ENCODE measurements at places on chromosomes 4 and X.

DNA sequence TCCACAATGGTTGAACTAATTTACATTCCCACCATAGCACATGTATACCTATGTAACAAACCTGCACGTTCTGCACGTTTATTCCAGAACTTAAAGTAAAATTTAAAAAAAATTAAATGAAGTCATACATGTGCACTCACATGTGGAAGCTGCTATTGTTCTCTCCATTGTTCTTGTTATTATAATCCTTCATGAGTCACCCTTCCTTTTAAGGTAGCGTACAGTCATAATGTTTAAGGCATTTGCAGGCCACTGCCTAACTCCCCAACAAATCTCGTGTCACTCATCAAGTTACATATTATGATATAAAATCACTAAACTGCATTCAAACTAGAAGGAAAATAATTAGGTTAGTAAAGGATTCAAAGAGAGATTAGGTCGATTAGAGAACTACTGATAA is 63.6 kb downstream of the SLC7A11 start:
- DNase-seq: no peak

- no peak for DNase-seq
Observed at GRCh38 chrX:100478714-100479306, 68.7 kb upstream of the PCDH19 start.

DNA sequence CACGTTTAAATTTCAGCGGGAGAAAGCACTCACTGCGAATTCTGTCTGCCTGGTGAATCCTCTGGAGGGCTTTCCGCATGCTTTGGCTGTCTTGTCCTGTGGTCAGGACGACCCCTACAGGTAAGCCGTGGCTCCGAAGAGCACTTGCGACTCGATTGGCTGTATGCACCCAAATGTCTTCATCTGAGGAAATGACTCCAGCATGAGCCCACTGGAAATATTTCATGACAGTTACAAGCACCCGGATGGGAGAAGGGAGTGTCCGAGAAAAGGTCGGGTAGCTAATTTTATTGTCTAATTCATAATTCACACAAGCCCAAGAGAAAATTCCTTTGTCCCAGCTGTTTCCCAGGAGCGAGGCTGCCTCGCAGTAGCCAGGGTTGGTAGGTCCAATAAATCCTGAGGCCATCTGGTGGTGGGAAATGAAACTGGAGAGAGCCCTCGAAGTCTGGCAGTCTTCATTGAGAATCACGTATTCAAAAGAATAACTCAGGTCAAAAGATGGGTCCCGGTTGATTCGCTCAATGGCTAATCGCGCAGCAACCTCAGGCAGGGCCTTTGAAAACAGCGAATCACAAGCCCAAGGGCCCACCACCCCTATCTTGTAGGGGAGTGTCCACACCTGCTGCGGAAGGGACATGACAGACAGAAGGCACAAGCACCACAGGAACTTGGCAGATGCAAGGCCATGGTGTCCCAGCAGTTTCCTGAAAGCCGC is 6.6 kb downstream of the GUCY2F start:
- peak; percentile 0 for DNase-seq

- DNase-seq: peak; percentile 67
Observed at GRCh38 chrX:120697053-120697452, 67.2 kb upstream of the C1GALT1C1 start.

DNA sequence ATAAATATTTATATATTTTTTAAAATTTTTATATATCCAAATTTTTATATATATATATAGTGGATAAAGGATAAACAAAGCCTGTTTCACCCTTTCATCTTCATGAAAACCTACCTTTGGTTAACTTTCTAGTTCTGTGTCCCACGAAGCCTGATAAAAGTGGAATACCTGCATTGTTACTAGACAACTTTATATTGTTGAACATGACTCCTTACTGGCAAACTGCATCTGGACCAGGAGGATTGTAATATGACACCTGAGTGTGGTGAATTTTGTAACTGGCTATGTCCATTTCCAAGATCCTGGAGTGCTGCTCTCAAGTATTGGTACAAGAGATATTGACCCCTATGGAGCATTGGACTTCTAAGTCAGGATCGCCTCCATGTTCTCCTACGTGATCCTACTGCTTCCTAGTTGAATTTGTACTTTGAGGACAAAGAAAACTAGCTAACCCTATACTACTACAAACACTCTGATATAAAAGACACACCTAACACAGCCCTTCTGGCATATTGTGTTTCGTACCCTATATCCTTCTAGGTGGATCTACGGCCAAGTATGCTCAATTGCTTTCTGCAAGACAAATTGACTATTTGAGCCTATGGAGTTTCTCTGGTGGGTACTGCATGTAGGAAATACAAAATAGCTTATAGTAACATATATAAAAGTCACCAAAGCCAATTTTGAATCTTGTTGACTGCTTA is 61.3 kb upstream of the PRRG1 start:
- no peak for DNase-seq

Data from naive thymus-derived CD8-positive, alpha-beta T cell (primary cell).